IPS DF 6.9 (cell line): ENCODE measurements at places on chromosomes 13 and 19.

DNA sequence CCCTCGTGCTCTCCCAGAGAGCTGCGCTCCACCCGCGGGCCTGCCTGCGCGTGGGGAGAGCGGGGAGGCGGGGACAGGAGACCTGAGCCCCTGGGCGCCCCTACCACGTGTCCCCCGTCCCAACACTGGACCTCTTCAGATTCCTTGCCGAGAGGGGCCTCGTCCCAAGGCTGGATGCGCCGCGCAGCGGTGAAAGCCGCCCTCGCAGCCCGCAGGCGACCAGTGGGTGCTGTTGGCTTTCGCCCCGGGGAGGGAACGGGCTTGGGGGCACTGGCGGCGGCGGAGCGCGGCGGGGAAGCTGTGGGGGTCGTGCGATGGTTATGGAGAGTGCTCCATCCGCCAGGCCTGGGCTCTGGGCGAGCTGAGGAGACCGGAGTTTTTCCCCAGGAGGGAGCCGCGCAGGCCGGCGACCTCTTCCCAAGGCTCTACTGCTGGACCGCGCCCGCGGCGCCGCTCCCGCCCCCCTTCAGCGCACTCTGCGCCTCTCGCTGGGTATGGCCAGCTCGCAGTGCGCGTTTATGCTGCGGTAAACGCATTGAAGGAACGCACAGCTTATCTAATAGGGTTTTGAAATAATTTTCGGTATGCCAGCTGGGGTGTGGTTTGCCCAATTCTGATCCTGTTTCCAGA lies 17.2 kb upstream of the RNF17 start:
- DNase-seq = no peak

DNA sequence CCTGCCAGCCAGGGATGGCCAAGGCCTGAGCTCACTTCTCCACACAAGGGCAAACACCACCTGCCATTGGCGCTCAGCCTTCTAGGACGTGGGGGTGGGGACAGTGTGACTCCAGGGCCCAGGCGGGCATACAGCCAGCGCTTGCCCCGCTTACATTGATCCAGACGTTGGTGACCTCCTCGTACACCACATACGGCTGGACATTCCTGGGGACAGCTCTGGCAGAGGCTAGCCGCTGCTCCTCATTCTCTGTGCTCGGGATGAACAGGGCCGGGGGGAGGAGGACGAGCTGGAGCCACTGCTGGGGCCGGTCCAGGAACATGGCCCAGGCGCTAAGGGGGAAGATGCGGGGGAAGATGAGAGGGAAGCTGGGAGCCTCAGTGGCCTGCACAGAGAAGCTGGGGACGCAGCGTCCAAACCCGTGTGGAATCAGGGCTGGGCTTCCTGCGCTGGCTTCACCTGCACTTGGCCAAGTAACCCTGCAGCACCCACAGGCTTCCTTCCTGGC lies 25.1 kb upstream of the MYDGF start:
- no peak for DNase-seq

GRCh38 chr13:49370371-49370770 lies 73.5 kb downstream of the CAB39L start:
- no peak for DNase-seq

- DNase-seq = no peak
Observed at GRCh38 chr19:24033963-24034342, 53.0 kb upstream of the ZNF254 start.

GRCh38 chr13:111402441-111402840 lies 82.0 kb downstream of the TEX29 start:
- no peak for DNase-seq

DNA sequence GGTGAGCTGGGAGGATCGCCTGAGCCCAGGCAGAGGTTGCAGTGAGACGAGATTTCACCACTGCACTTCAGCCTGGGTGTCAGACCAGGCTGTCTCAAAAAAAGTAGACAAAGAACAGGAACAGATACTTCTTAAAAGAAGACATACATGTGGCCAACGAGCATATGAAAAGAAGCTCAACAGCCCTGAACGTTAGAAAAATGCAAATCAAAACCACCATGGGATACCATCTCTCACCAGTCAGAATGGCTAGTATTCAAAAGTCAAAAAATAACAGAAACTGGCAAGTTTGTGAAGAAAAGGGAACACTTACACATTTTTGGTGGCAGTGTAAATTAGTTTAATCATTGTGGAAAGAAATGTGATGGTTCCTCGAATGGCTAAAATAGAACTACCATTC lies 3.0 kb upstream of the LGALS14 start:
- DNase-seq = no peak

DNA sequence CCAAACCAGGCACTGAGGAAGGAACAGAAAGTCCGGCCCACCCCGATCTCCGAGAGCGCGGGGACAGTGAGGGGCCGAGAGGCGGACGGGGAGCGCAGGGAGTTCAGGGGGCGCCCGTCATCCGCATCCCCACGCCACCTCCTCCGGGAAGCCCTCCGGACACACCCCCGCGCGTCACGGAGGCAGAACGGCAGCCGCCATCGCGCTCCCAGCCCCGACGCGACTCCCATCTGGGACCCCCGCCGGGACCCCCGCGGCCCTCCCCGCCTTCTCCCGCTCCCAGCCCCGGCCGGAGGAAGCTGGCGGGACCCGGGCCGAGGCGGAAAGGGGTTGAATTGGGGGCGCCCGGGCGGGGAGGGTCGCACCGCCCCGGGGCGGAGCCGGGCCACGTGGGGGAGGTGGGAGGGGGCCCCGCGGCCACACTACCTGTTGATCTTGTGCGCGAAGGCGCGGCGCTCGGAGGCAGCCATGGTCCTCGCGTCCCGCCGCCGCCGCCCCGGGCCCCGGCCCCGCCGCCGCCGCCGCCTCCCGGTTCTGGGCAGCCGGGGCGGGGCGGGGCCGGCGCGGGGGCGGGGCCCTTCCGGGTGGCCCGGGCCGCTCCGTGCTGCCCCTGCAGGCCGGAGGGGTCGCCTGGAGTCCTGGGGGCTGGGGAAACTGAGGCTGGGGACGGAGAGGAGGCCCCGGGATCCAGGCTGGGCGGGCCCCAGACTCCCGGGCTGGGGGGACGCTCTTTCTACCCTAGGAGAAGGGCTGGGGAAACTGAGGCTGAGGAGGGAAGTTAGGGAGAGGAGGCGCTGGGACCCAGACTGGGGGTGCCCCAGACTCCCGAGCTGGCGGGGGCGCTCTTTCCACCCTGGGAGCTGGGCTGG lies at the start of gene DOCK6:
Gene DOCK6 (minus strand): TSS at position 554 of the 869 bp plus-strand sequence. CDS start 84 bp downstream, at position 470.
- no peak for DNase-seq

DNA sequence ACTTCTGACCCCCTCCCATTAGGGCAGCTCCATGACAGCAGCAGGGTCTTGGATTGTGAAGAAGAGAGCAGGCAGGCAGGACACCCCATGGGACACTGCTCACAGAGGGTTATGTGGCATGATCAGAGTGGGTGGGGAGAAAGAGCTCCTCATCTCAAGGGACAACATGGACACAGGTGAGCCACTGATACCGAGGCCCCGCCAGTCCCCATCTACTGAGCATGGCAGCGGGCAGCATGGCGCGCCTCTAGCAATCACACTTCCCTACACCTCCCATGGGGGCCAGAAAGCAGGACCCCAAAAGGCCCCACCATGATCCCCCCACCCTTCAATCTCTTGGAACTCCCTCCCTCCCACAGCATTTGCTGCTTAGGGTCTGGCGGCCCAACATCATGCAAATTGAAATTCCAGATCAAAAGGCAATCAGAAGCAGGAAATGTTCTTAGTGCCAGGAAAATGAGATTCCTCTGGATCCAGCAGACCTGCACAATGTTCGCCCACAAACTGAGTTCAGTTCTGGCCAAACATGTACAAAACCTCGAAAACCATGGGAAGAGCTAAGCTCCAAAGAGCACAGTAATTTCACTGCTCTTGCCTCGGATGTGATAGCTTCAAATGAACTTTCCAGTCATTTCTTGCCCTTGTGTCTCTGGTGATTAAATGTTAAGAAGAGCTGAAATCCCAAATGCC lies 14.8 kb downstream of the DOCK9 start:
- DNase-seq = no peak

GRCh38 chr13:53250272-53250875 lies 221.8 kb downstream of the OLFM4 start:
- peak; percentile 64 for DNase-seq

DNA sequence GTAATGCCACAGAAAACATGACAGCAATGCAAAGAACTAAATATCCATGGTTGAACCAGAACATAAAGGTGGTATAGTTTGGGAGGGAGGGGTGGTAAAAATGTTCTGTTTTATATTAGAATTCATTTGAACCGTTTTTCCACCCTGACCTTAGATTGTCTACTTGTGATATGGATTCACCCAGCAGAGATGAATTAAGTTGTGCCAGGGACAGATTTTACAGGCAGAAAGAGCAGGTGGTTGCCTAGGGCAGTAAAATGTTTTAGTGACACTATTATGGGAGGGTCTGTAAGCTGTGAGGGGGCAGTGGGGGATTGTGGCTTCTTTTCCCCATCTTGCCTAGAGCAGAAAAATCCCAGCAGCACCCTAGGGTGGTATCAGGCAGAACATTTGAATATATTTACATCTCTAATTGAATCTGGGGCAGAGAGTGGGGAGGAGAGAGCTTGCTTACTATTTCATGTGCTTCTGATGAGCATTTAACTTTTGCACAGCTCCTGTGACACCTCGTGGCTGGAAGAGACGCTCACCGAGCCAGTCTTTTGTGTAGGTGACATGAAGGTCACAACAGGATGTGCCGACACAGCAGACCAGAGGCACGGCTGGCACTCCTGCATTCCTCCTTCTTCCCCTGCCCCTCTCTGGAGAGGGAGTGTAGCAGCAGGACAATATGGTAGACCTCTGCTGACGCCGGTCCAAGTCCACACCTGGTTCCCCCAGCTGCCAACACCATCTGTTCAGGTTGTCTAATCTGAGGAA lies 452.3 kb downstream of the IRS2 start:
- DNase-seq = no peak

DNA sequence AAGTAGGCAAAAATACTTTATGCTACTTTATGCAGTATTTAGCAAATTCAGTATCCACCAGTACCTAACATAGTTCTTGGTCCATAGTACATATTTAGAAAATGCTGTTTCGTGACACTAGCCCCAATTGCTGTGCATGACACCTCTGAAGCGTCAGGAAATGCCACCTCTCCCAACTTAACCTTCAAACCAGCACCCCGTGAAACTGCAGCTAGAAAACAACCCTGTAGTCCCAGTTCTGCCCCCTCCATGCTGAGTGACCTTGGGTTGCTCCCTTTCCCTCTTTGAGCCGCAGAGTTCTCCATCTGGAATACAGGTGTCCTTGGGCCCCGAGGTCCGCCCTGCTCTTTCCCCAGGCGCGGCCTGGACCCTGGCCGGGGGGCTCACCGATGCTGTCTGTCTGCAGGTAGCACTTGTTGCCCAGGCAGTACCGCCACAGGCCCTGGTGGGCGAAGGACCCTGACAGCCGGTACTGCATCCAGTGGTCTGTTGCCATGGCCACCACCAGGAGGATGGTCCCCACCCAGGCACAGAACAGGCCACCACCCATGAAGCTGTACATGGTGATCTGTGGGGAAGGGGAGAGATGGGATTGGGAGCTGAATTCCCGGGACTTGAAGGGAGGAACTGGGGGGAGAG lies 773 bp downstream of the LIM2 start:
- DNase-seq = no peak

GRCh38 chr19:47479701-47480503 lies 4.1 kb downstream of the KPTN start:
- peak; percentile 43 for DNase-seq

GRCh38 chr13:98824376-98825160 lies 72.1 kb upstream of the SLC15A1 start:
- DNase-seq = no peak

DNA sequence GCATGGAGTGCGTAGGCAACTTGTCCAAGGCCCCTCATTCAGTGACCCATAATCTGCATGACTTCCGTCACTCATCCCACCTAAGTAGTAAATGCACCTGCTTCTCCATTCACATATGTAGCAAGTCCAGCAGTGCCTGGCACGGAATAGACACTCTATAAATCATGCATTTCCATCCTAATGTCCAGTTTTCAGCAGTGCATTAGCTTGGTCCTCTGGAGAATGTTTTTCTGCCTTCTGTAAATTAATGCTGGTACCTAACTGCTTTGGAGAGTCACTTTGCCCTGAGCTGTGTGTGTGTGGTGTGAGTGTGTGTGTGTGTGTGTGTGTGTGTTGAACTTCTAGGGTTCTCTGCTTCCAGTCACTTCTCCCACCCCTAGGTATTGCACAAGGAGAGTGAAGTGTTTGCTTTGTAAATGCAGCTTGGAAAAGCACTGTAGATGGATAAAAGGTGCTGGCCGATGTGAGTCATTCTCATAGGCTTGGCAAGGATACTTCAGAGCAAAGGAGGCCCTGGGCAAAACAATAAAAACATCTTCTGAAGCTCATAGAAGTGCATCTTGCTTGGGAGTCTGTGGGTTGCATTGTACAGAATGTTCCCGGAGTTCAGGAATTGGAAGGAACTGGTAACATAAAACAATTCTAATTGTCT lies 181.8 kb downstream of the KATNAL1 start:
- no peak for DNase-seq

- no peak for DNase-seq
Observed at GRCh38 chr13:72678312-72678711, 49.1 kb downstream of the MZT1 start.

- no peak for DNase-seq
Observed at GRCh38 chr13:50320271-50320862, 305.1 kb downstream of the KCNRG start.

DNA sequence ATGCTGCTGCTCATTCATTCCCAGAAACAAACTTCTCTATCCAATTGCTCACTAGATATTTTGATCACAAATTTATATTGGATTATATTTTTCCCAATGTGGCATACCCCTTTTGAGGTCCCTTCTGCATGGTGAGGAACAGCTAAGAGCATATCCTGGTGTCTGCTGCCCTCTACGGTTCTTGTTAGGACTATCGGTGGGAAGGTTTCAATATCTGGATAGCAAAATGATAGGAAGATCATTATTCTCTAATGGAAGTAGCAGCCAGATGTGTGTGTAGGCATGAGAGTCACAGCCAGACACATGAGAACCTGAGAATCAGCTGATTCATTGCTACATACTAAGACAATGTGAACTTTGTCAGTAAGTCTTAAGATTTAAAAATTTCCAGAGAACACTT lies 1422.4 kb upstream of the MIR17HG start:
- peak; percentile 31 for DNase-seq

GRCh38 chr13:32081591-32081990 lies 50.0 kb downstream of the FRY start:
- DNase-seq = no peak

GRCh38 chr13:94182185-94182761 lies 297.2 kb downstream of the DCT start:
- no peak for DNase-seq

DNA sequence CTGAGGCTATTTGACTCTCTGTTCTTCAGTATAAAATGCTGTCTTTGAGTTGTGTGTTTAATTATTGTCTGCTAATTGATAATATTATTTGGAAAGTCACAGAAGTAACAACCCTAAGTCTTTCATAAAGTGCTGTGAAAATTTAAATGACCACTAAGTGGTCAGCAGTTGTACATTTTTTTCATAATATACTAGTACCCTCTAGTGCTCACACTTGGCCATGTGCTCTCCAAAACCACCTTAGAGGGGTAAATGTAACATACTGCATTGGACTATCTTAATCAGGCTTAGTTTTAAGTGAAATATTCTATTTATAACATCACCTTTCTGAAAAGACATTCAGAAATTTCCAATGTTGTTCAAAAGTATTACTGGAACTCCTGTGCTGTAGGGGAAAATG lies 745.3 kb downstream of the GPC5 start:
- no peak for DNase-seq
